Foreskin keratinocyte (primary cell): ENCODE measurements at places on chromosomes 13 and 19.

DNA sequence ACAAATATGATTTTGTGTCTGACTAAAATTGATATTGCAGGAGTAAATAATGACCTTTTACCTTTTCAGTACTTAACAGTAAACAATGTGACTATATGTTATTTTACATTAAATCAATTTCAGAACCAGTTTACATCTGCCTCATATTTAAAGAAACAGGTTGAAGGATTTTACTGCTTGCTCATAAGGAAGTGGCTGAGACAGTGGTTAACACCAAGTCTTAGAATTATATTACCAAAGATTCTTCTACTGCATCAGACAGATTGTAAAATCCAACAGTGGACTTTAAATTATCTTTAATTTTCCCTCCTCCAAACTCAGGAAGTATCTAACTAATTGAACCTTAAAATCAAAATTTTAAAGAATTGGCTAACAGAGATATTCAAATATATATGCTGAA, 1929.9 kb downstream of the PCDH9 start:
- no peak for DNase-seq

DNA sequence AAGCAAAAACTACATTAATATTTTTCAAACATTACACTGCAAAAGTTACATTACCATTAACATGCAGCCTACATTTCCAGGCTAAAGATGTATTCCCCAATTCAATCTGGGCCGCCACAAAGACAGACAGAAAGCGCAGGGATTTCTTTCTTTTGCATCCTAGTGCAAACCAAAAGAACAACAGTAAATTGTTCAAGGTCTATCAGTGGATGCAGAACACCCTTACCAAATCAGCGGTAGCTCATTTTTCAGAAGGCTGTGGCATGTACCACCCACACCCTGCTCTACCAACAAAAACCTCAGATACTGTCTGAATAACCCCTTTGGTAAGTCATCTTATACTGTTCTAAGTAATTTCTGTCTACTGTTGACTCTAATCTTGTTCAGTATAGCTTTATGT, 3.6 kb downstream of the TPT1 start:
- no peak for DNase-seq

DNA sequence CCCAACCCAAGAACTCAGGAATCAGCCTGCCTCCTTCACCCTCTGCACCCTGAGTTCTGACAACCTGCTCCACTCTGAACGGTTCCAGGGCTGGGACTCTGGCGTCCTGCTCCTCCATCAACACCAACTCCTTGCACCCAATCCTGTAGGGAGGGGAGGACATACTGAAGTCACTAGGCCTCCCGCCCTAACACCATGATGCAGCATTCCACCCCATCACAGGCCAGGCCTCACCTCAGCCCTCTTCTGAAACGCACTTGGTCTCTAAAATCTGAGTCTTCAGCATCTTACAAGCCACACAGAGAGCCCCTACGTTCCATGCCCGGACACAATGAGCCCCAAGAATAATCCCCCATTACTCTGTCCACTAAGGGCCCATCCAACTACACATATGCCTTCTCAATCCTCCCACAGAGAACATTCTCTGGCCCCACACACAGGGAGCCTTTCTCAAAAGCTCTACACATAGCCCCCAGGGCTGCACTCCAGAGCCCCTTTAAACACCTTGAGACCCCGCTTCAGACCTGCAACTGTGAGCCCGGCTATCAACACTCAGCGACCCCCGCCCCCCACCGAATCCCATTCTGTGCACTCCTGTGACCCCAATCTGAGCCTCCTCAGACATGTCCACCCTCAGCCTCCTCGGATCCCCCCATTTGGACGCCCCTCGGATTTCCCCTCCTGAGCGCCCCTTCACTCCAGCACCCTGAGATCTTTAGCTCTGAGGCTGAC, 567 bp downstream of the ALKBH6 start:
- no peak for DNase-seq

- DNase-seq = peak; percentile 53
These were observed 51.3 kb downstream of the CELF5 start for GRCh38 chr19:3275583-3276340.

DNA sequence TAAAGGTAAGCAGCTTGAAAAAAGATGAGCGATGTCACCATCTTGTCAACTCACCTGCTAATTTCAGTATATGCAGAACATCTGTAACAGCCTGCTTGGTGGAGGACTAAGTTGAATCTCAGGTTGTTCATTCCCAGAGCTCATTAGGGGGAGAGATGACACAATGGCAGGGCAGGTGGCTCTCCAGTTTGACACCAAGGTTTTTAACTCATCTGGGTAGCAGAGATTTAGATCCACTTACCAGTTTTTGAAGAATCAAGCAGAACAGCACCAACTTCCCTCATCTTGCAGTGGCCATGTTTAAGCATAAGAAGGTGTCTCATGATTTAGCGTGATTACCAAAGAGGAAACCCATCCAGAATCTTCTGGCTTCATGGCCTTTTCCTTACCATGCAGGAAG, 168.3 kb downstream of the TSHZ3 start:
- DNase-seq = no peak

GRCh38 chr13:20337884-20338551, 105.9 kb upstream of the GJB6 start:
- no peak for DNase-seq

GRCh38 chr19:51351266-51351990, 9.5 kb upstream of the VSIG10L start:
- no peak for DNase-seq

DNA sequence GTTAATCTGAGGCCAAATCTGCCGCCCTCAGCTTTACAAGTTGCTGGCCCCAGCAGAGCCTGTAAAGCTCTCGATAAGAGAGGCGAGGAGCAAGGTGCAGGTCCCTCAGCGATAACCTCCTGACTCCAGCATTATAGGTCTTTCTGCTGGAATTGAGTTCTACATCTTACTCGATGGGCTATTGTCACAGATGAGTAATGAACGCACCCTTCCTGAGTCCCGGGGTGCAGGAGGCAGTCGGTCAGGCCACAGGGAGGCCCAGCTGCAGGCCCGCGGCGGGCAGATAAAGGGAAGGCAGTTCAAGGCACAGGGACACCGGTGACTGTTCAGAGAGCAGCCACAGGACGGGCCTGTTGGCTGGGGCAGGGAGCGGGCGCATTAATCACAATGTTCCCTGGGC, 157.6 kb upstream of the OBI1 start:
- DNase-seq = no peak

DNA sequence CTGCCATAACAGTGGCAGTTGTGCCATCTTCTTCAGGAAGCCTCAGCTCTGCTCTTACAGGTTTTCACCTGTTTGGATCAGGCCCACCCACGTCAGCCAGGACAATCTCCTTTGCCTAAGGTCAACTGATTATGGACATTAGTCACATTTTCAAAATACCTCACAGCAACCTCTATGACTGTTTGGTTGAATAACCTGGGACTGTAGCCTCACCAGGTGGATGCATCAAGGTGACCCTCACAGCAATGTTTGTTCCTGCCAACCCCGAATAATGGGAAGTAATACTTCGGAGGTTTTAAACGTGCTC, 17.2 kb upstream of the ATP12A start:
- DNase-seq = no peak

GRCh38 chr19:50431343-50432220, 1.1 kb upstream of the MYBPC2 start:
- peak; percentile 18 for DNase-seq

- DNase-seq = peak; percentile 94
These were observed 1.7 kb upstream of the BCAM start for GRCh38 chr19:44807162-44807561.
